ENCODE measurements at places on chromosomes 12 and 14. TPM values are rescaled to one million over a fixed set of nuclear protein-coding genes. Genes with fewer than 3 reads are reported as not detected.

- DNase-seq, result no peak
- no peaks in the 10 kb centered on the region for H3K27me3 ChIP-seq
- H3K4me1 ChIP-seq, result no peaks in the 10 kb centered on the region
- H3K36me3 ChIP-seq, result peaks cover 32% of the 10 kb centered on the region
Measured at GRCh38 chr12:45419317-45419814, 203.5 kb downstream of the ANO6 start.

GRCh38 chr12:2183556-2184541 lies 131.1 kb downstream of the CACNA1C start:
- H3K27me3 ChIP-seq, result peaks cover 2% of the 10 kb centered on the region
- H3K36me3 ChIP-seq, result no peaks in the 10 kb centered on the region
- DNase-seq, result no peak
- H3K4me3 ChIP-seq, result no peak overlapping the region

GRCh38 chr14:95221531-95221930 lies 64.2 kb upstream of the DICER1 start:
- no peak overlapping the region for H3K27ac ChIP-seq
- H3K4me1 ChIP-seq, result no peaks in the 10 kb centered on the region
- H3K4me3 ChIP-seq, result no peak overlapping the region
- no peak for DNase-seq

Gene ALX1
- 0.23 TPM for total RNA-seq

Gene CLEC9A
- not detected for total RNA-seq

Gene MYO1H
- total RNA-seq, result not detected
